ENCODE measurements at places on chromosomes 3 and 15.

- no peak for DNase-seq
Observed at GRCh38 chr3:77195766-77196545, 156.1 kb downstream of the ROBO2 start.

DNA sequence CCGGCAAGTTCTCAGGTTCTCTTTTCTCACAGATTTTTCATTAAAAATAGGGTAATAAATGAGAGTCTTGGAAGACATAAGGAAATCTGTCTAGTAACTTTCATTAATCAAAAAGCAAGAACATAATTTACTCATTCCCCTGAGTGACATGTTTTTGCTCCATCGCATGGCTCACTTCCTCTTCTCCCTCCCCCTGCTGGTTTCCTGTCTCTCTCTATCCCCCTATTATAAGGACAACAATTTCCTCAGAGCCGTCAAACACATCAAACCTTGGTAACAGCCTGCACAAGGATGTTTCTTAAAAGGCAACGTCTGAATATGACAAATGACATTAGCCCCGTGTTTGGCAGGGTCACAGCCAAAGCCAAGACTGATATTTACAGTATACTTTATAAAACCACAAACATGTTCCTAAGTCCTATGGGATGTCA is 1149.6 kb downstream of the IGSF11 start:
- no peak for DNase-seq

- DNase-seq = no peak
Observed at GRCh38 chr3:99565331-99565730, 73.1 kb upstream of the COL8A1 start.

- DNase-seq = no peak
Observed at GRCh38 chr3:172181932-172182586, 142.7 kb downstream of the FNDC3B start.

DNA sequence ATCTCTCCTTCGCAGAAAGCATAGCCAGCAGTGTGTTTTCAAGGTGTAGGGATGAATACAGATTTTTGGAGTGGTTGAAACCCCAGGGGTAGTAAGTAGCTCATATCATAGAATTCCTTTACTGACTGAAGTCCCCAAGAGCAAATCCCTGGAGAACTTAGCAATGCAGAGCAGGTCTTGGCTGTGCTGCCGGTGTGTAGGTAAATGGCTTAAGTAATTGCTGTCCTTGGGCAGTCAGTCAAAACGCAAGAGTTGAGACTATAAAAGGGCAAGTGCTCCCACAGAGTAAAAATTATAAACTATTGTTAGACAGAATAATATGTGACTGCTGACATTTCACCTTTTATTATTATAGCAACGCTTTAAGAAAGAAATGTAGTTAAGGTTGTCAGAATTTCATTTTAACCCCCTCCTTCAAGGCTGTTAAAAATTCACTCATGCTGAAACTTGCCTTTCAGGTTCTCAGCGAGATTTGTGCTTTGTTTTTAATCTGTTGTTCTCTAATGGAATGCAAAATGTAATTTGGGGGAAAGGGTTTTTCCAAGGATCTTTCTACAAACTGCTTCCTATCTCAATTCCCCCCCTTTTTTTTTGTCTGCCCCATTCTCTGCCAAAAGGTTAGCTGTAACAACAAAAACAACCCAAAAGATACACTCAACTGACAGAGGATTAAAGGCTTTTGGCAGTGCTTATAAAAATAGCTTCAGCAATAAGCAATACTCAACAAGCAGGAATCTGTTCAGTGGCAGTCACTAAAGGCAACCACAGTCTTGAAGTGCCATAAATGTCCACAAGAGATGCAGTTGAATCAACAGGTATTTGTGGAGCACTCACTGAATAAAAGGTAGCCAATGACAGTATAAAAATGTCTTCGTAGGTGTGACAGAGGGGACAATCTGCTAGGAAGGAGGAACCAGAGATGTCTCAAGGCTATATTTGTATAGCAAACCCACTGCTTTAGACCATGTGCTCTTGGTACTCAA is 105.3 kb downstream of the THRB start:
- no peak for DNase-seq

DNA sequence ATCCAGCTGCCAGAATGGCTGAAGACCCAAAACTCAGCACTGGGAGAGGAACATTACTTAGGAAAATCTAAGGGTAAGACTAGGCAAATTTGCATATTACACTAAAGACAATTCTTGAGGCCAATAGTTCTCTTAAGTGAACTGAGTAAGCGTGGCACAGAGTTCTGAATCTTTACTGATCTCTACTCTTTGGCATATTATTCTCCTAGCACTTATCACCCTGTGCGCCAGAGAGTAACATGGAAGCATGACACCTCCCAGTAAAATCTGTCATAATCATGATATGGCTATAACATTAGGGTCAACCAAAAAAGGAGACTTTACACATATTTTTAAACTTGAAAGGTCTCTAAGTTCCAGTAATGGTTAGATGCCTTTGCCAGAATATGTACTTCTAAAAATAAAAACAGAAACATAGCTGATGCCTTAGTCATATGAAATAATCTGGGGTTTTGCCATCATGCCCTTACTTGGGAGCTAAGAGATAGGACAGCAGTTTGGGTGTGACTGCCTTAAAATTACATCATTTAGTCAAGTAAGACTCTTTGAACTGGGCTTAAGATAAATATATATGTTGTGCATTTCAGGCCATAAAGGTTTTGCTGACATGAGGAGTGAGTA is 290.5 kb downstream of the PLCL2 start:
- no peak for DNase-seq

GRCh38 chr3:193620650-193621049 is 27.6 kb downstream of the OPA1 start:
- no peak for DNase-seq

DNA sequence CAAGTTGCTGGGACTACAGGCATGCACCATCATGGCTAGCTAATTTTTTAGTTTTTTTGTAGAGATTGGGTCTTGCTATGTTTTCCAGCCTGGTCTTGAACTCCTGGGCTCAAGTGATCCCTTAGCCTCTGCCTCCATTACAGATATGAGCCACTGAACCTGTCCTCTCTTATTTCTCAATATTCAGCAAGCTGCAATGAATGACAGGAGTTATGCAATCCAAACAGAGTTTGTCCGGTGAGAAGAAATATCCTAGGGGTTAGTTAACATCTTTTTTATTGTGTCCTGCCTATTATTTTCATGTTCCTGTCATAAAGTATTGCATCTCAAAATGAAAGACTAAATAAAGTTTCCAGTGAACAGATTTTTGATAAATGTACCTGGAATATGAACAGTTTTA is 1161.4 kb downstream of the OTOL1 start:
- DNase-seq = no peak

DNA sequence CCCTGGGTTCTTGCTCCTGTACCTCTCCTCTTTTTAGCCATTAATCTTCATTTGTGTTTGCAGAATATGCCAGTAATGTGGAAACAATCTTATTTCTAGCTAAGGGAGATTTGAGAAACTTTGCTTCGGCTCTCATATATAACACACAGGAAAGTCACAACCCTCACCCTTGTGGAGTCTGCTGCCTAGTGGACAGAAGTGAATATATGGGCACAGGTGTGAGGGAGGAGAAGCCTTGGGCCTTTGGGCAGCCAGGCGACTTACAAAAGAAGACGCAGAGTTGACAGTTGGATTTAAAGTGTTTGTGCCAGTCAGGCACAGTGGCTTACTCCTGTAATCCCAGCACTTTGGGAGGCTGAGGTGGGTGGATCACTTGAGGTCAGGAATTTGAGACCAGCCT is 181.8 kb upstream of the TBL1XR1 start:
- no peak for DNase-seq

DNA sequence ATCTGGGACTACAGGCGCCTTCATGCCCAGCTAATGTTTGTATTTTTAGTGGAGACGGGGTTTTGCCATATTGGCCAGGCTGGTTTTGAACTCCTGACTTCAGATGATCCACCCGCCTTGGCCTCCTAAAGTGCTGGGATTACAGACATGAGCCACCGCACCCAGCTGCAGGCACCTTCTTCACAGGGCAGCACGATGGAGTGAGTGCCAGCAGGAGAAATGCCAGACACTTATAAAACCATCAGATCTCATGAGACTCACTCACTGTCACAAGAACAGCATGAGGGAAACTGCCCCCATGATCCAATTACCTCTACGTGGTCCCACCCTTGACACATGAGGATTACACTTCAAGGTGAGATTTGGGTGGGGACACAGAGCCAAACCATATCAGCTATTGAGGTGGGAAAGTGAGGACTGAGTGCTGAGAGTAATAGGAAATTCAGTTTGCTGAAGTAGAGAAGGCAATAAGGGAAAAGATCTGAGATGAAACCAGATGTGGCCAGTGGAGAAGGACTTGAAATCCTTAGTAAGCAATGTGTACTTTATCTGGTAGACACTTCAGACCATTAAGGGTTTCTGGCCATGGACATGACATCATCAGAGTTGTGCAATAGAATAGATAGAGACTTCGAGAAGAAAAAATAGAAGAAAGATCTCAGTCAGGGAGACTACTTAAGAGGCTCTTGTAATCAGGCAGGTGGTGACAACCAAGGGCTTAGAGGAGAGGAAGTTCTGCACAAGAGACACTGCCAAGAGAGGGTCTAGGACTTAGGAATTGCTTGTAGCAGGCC is 18.1 kb upstream of the ATP13A5 start:
- DNase-seq = no peak

DNA sequence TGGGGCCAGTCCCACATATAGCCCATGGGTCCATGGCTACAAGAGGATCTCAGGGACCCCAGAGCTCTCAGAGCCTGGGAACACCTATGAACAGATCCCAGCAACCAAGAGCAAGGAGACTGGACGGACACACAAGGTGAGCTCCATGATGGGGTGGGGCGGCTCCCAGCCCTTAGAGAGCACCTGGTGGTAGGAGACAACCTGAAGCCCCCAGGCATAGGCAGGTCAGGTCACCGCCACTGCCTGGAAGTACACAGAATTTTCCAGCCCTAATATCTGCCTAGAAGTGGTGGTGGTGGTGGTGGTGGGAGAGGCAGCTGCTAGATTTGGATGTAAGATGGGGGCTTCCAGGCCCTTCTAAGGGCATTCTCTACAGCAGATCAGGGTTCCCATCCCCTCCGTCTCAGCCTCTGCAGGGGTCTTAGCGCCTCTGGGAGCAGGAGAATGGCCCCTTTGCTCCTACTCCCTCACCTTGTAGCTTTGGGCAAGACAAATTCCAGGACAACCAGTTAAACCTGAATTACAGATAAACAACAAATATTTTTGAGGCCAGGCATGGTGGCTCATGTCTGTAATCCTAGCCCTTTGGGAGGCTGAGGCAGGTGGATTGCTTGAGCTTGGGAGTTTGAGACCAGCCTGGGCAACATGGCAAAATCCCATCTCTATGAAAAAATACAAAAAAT is 9.2 kb downstream of the SH2D7 start:
- no peak for DNase-seq

- DNase-seq = no peak
Observed at GRCh38 chr3:54476891-54477290, 354.5 kb downstream of the CACNA2D3 start.

DNA sequence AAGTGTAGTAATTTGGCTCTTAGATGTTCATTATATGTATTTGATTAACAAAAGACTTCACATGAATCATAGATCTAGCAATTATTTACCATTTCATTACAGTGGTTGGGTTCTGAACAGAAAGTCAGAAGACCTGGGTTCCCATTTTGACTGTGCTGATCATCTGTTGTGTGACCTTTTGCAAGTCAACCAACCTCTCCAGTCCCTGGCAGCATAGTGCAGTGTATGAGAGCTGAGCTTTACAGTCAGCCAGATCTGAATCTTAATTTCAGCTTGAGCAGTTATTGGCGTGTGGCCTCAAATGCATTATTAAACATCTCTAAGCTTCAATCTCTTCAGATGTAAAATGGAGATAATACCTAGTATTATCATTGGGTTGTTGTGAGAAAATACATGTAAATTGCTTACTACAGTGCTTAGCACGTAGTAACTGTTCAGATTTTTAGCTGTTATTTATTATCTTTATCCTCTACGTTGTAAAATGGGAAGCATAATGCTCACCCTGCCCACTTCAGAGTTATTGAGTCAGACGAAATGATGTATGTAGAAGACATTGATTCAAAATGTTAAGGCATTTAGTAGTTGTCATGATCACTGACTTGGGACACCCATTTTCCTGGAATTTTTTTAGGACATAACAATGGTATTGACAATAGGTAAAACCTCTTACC is 104.0 kb downstream of the KLHL25 start:
- DNase-seq = no peak

- DNase-seq = peak; percentile 73
Observed at GRCh38 chr3:177597311-177598096, 400.2 kb upstream of the TBL1XR1 start.

DNA sequence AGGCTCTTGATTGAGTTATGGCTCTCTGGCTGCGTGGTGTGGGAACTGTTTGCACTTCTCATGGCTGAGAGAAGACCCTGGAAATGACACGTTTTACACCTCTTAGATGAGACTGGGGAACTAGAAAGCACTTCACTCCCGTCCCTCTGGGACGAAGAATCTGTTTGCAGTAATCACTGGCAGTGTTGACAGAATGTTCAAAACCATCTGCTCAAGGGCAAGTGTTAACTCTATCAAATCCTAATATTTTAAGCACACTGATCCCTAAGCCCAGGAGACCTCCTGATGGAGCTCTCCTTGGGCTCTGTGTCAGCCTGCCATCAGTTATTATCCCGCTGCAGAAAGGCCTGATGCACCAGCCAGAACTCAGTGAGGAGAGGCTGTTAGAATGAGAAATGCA is 323.8 kb upstream of the DNAJC19 start:
- DNase-seq = no peak

GRCh38 chr15:86004061-86004460 is 75.6 kb upstream of the AGBL1 start:
- no peak for DNase-seq

- no peak for DNase-seq
Observed at GRCh38 chr3:183098536-183099025, 715 bp downstream of the MCCC1 start.

DNA sequence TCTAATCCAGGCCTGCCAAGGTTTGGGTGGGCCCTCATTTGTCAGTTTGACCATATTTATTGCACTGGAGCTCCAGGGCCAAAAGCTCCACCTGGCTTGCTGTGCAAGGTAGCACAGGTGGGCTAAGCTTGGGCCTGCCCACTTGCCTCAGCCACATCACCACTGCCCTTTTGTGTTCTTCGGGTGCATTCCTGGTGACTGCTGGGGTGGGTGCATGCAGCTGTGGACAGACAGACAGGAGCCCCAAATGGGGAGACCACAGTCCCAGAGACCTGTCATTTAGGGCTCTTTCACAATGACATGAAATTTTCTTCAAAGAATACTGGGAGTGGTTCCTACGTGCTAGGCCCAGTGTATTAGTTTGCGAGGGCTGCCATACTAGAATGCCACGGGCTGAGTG is 2.7 kb downstream of the MESP2 start:
- DNase-seq = no peak

DNA sequence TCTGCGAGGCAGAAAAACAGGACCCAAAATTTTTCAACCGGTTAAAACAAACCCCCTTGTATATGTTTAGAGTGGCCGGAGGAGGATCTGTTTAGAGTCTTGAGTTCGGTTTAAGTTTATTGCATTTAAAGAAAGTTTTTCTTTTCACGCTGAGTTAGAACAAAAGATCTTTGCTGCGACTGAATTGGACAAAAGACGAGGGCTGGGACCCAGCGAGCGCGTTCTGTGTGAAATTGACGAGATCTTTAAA is 9.8 kb downstream of the NR2F2 start:
- no peak for DNase-seq
